Stimulated activated CD4-positive, alpha-beta T cell treated with anti-CD3 and anti-CD28 coated beads, Interleukin-2, amount 100 ng/mL, for 24 hours (primary cell): ENCODE measurements at places on chromosomes 4 and X.

DNA sequence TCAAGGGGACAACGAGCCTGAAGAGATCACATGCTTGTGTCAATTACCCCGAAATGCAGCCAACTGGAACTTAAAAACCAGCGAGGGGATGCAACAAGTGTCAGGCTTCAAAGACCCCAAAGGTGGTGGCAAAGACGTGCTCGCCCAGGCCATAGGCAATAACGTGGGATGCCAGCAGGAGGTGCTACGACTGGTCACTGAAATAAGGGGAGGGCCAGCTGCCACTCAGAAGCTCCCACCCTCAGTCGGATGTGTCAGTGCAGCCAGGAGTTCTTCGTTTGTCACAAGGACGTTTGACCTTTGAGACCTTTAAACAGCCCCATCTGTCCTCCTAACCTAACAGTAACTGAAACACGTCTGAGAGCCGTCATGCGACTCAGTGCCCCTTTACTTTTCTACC lies 556.8 kb upstream of the PCDH10 start:
- no peak for DNase-seq

DNA sequence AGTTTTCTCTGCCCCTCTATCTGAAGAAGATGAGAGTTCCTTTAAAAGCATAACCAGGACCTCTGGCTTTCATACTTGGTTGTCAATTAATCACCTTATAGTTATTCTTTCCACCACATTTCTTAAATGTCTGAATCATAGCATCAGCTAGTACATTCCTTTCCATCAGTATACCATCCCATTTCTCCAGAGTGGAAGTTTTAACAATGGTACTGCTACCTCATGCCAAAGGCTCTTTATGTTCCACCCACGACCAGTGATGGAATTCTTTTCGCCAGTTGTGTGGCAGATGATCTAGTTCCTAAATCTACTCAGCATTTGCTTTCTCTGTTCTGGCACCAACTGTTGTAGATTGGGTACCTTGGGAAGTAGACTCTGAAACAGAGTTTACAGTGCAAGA lies 379.8 kb downstream of the ZNF674 start:
- DNase-seq: no peak

DNA sequence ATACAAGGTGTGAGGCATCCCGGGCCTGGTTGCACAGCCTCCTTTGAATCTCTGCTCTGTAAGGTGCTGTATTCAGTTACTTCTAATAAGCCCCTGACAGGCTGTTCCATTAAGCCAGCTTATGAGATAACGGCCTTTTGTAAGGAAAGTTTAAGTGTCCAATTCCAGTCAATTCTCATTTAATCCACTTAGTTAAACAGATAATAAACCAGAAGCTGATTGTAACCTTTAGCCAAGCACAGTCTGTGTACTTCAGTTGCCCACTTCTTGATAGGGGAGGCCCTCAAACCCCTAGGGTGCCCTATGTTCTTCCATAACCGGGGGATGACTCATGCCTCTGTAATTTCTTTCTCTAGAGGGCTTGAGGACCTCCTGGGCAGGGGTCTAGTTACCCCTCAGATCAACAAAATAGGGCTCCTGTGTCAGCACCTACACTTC lies 63.4 kb downstream of the RASL11B start:
- no peak for DNase-seq

- no peak for DNase-seq
Observed at GRCh38 chr4:4481399-4481994, 60.4 kb downstream of the STX18 start.

DNA sequence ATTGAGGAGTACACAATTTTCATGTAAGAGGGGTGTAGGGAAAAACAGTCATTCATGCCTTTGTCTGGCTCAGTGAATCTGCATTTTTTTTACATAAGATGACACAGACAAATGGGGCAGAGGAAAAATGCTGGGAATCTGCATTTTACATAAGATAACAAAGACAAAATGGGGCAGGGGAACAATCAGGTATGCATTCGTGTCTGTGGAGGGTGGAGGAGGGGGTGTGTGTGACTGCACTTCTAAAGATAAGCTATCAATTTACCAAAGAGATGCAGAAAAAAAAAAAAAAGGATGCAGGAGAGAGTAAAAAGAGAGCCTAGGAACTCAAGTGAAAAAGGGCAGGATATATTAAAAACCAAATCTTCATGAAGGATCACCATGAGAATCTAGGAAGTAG lies 637.4 kb downstream of the ZNF674 start:
- no peak for DNase-seq

DNA sequence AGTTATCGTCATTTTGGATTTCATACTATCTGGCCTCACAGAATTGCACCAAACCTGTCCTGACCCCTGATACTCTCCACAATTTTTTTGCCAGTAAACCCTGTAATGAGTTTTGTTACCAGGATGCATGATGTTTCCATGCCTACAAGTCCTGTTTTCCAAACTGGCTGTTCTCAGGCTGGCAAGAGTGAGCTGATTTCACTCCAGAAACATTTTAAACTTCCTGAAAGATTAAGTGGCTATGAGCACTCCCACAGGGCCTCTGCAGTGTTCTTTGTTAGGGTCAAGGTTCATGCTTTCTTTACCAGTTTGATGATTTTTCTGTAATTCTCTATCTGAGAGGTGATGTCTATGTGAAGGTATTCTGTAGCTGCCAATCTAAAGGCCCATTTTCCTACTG lies 31.7 kb upstream of the PDLIM3 start:
- DNase-seq: no peak

- peak; percentile 35 for DNase-seq
Observed at GRCh38 chr4:140372751-140373327, 607 bp upstream of the SCOC start.

GRCh38 chr4:106109929-106110328 lies 206.1 kb downstream of the TBCK start:
- DNase-seq: no peak

DNA sequence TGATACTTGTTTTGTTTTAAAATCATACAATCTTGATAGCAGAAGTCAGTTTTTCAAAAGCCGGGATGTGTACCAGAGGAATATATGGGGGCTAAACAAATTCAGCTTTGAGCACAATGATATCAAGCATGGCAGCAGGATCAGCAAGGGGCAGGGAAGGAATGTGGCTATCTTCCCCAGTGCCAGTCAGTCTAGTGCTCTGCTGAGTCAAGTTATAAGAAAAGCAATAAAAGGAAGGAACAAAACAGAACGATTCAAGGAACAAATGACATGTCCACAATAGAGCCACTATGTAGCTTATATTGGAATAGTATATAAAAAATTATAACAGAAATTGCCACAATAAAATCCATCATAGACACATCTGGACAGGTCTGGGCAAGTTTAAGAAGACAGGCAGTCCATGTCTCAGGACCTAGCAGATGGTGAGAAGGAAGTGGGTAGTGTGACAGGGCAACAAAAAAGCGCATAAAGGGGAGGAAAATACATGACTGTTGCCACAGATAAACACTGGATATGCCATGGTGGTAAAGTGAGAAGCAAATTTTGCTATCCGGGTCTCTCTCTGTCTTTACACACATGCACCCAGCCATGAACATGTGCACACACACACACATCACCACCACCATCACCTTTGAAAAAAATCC lies 518.2 kb upstream of the HTR2C start:
- DNase-seq: no peak

GRCh38 chr4:11424000-11424399 lies 4.7 kb downstream of the HS3ST1 start:
- no peak for DNase-seq

DNA sequence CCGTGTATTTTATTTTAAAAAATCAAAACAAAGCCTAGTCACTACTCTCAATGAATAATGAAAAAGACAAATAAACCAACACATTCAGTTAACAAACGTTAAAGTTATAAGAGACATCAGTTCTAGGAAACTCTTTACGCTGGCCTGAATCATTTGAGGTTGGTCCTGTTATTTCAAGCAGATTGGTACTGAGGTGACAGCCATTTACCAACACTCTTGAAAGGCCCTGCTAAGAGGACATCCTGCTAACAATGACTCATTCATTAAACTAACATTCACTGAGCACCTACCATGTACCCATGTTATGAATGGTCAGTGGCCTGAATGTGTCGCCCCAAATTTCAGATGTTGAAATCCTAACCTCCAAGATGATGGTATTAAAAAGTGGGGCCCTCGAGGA lies 57.1 kb upstream of the ADGRG2 start:
- no peak for DNase-seq

DNA sequence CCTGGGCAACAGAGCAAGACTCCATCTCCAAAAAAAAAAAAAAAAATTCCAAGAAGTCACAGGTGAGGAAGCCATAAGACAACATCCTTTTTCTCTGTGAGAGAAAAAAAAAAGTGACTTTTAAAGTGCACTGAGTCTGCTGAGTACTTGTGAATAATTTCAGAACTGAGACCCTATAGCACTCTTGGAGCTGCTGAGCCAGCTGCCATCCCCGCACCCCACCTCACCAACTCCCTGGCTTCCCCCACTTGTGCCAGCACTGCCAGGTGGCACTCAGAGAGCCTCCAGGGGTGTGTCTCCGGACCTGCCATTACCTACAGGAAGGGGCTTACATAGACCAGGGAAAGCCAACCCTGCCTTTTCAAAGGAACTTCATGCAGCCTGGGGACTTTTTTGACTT lies 39.2 kb upstream of the HS3ST1 start:
- no peak for DNase-seq

GRCh38 chr4:114286262-114286810 lies 306.9 kb upstream of the ARSJ start:
- DNase-seq: no peak

DNA sequence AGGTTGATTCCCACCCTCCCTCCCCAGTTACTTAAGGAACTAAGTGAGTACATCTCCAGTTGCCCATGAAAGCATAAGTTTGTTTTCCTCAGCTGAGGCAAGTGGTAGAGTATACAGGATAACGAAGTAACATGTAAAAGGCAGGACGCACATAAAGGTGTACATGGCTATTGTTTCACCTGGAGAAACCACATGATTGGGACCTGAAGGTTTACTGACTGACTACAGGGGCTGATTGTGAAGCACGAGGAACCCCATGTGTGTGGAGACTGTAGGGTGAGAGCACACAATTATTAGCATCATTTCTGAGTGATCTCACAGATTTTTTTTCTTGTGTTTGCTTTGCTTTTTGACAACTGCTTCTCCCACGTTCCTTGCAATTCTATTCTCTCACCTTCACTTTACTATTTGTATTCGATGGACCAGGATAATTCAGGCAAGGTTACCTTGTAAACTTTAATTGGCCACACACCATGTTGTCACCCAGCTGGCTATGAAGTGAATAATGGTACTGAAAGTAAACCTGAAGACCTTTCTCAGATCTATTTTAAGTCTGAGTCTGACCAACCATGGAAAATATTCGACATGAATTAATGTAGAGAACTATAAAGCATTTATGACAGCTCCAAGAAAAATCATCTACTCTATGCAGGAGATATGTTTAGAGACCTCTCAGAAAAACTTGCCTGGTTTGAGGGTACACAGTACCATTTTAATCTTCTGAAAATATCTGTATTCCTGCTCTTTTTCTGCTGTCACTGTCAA lies 102.5 kb upstream of the MYOZ2 start:
- no peak for DNase-seq

DNA sequence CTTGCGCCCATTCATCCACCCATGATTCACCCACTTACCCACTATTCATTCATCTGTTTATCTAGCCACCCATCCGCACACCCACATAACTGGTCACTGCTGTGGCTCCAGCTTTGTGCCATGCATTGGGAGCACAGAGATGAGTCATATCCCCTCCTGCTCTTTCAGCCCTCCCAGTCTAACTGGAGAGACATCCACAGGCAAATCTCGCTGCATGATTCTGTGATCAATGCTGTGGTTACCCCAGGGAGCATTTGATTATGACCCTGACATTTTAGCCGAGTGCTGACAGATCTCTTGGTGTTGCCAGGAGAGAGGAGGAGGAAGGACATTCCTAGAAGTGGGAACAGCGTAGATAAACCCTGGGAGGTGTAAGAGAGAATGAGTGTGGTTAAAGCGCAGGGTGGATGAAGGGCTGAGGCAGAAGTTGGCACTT lies 10.4 kb upstream of the PORCN start:
- DNase-seq: no peak

GRCh38 chrX:116232833-116233232 lies 62.3 kb downstream of the AGTR2 start:
- no peak for DNase-seq

- DNase-seq: no peak
Observed at GRCh38 chr4:108287834-108288413, 119.2 kb upstream of the LEF1 start.

- DNase-seq: no peak
Observed at GRCh38 chr4:80294206-80294605, 27.7 kb downstream of the FGF5 start.

- no peak for DNase-seq
Observed at GRCh38 chr4:158617956-158618355, 53.7 kb downstream of the C4orf46 start.

DNA sequence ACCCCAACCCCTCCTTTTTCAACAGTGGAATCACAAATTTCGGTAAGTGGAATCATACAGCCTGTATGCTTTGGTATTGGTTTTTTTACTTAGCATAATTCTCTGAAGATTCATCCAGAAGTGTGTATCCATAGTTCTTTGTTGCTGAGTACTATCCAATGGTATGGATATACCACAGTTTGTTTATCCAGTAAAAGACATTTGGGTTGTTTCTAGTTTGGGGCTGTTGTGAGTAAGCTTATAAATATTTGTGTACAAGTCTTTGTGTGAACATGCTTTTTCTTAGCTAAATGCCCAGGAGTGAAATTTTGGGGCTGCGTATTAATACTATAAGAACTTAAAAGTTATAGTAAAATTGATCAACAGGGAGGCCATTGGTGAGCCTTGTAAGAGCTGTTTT lies 57.5 kb upstream of the GC start:
- no peak for DNase-seq

DNA sequence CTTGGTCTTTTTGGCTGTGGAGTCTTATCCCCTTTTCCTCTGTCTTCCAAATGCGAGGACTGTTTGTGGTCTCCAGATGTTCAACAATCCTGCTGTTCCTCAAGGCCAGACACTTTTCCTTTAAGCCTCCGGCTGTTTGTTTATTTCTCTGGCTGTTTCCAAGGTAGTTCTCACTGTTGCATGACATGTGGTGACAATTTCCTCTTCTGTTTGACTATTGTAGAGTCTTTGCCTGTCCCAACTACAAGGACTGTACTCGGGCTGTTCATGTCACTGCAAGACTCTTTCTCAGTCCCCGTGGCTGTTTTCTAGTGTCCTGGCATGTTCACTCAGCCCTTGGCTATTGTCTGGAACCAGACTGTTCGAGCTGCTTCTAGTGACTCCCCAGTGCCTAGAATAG lies 50.6 kb downstream of the ZNF157 start:
- DNase-seq: no peak

GRCh38 chrX:17968367-17968766 lies 107.3 kb upstream of the RAI2 start:
- DNase-seq: no peak

GRCh38 chr4:93775551-93775950 lies 53.0 kb upstream of the ATOH1 start:
- no peak for DNase-seq

GRCh38 chr4:2354118-2354517 lies 64.3 kb downstream of the ZFYVE28 start:
- DNase-seq: no peak
